GM12891 (cell line): ENCODE measurements at places on chromosomes 13 and 19.

GRCh38 chr13:97492684-97493371 is 58.9 kb downstream of the RAP2A start:
- DNase-seq, result no peak

- no peak for DNase-seq
Observed at GRCh38 chr19:850979-851335, 1.1 kb upstream of the ELANE start.

- DNase-seq, result no peak
Observed at GRCh38 chr13:43764349-43764748, 22.4 kb downstream of the ENOX1 start.

GRCh38 chr19:38890686-38891085 is 8.7 kb downstream of the SIRT2 start:
- DNase-seq, result no peak

DNA sequence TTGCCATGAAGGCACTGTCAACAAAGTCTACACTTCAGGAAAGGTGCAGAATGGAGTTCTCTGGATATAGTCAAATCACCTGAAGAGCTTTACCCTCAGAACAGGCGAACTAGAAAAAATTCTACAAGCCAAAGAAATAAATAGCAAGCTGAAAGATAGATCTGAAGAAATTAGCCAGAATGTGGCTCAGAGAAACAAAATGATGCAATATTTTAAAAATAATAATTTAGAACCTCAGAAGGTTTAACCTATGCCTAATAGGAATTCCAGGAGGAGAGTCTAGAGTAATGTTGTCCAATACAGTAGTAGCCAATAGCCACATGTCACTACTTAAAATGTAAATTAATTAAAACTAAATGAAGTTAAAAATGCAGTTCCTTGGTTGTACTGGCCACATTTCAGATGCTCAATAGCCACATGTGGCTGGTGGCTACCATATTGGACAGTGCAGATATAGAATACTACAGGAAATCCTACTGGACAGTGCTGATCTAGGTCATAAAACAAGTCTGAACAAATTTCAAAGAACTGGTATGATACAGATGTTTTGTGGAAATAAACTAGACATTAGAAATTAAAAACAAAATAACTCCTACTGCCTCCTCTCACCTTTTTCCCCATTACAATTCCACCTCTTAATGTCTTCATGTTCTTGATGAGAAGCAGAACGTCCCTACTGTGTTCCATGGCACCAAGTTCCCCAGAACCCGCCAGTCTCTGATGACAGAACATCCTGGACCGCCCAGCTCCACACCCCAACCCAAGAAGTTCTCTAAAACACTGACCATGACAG is 679 bp upstream of the CDADC1 start:
- no peak for DNase-seq

DNA sequence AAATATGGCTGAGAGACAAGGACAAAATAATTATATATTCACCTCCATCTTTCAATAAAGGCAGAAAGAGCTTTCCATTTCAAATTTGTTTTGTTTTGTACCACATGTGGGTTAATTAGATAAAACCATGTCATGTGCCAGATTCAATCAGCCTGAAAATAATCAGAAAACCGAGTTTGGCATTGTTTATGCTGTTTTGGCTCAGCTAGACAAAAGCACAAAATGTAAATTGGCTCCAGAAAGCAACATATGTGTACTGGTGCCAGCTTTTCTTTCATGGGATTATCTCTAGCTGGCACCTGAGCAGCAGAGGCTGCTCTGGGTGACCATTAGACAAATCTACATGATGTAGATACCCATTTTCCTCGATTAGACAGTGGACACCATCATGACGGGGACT is 9.2 kb upstream of the DNAJC15 start:
- no peak for DNase-seq

GRCh38 chr13:99663185-99663825 is 162.0 kb downstream of the TM9SF2 start:
- no peak for DNase-seq

DNA sequence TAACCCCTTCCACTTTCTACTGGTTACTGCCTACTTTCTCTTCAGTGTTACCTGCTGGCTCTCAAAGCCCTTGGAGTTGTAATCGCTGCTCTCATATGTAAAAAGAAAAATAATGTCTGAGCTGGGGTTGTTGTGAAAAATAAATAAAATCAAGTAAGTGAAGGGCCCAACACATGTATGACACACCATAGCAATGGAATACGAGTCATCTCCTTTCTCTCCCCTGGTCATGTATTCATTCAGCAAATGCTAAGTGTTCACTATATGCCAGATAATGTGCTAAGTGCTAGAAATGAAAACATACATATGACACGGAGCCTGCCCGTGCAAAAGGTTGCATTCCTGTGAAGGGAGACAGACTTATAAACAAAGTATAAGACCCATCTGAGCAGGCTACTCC is 535.0 kb downstream of the RFC3 start:
- DNase-seq, result no peak
